ENCODE measurements at places on chromosomes 4 and X.
A peak's percentile ranks its signal among the peaks of the same experiment; 100 is the strongest.

DNA sequence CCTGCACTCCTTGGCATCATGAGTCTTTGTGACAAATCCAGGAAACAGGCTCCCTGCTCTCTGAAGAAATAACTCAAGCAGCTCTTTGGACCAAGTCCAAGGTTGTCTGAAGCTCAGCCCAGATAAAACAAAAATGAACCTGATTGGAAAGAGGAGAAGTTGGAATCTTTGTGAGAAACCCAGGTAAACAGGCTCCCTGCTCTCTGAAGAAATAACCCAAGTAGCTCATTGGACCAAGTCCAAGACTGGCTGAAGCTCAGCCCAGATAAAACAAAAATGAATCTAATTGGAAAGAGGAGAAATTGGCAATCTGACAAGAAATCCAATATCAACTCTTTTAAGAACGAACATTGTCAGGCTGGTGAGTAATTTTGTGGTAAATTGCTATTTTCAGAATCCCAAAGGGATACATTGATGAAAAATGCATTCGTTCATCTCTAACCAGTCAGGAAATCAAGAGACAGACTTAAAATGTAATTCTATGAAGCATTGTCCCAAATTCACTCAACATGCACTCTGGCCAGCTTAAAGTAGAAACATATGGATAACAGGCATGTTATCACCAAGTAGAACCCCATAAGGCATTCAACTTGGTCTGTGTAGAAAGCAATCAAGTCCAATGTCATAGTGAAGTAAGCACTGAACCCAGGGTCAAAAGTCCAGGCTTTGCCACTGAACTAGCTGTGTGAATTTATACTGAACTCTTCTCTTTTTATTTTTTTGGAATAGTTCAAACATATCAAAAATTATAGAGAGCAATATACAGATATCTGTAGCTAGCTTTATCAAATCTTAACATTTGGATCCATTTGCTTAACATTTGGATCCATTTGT is 16.8 kb upstream of the NFXL1 start:
- no peak for DNase-seq

- DNase-seq: no peak
Measured at GRCh38 chrX:115324194-115324593, 34.7 kb downstream of the LUZP4 start.

- DNase-seq: no peak
Measured at GRCh38 chrX:2589186-2590020, 88.6 kb upstream of the DHRSX start.

DNA sequence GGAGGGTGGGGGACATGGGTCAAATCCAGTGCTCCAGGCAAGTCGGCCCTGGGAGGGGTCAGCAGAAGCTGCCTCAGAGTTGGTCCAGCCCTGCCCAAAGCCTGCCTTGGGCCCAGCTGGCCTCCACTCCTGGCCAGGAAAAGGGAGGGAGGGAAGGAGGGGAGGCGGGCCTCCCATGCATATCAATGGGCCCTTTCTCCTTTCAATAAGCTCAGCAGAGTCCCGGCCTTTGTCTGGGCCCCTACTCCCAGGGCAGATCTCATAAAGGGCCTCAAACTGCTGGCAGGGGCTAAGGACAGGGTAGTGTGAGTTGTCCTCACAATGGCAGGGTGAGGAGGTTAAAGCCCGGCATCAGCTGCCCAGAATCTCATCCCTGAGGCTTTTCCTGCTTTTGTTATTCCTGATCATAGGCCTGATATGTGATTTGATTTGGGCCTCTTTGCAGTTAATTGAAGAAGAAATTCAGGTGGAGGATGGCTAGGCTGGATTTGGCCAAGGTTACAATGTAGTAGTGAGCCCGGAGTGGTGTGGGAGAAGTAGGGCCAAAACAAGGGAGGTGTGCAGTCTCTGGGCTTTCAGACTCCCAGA is 121.1 kb upstream of the ATP6AP2 start:
- no peak for DNase-seq

- DNase-seq: no peak
Measured at GRCh38 chr4:40243386-40243948, 46.6 kb downstream of the RHOH start.

- DNase-seq: no peak
Measured at GRCh38 chr4:160184884-160185283, 1082.0 kb downstream of the RAPGEF2 start.

- DNase-seq: no peak
Measured at GRCh38 chrX:13659063-13659462, 6.1 kb downstream of the TCEANC start.

- DNase-seq: no peak
Measured at GRCh38 chr4:125961626-125962025, 646.9 kb downstream of the FAT4 start.

DNA sequence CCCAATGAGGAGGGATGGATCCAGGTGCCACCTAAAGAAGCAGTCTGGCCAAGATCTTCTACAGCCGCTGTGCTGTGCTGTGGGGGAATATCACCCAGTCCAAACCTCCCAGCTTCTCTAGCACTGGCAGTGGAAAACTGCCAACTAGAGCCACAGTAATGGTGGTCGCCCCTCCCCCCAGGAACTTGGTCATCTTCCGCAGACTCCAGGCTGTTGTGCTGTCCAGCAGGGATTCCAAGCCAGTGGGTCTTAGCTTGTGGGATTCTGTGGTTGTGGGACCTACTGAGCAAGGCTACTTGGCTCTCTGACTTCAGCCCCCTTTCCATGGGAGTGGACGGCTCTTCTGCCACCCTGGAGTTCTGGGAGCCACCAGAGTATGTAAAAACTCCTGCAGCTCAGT is 18.2 kb downstream of the GPRASP1 start:
- no peak for DNase-seq

GRCh38 chr4:71426381-71427042 is 87.7 kb downstream of the SLC4A4 start:
- no peak for DNase-seq

- DNase-seq: no peak
Measured at GRCh38 chr4:67103001-67103747, 442.1 kb downstream of the CENPC start.

DNA sequence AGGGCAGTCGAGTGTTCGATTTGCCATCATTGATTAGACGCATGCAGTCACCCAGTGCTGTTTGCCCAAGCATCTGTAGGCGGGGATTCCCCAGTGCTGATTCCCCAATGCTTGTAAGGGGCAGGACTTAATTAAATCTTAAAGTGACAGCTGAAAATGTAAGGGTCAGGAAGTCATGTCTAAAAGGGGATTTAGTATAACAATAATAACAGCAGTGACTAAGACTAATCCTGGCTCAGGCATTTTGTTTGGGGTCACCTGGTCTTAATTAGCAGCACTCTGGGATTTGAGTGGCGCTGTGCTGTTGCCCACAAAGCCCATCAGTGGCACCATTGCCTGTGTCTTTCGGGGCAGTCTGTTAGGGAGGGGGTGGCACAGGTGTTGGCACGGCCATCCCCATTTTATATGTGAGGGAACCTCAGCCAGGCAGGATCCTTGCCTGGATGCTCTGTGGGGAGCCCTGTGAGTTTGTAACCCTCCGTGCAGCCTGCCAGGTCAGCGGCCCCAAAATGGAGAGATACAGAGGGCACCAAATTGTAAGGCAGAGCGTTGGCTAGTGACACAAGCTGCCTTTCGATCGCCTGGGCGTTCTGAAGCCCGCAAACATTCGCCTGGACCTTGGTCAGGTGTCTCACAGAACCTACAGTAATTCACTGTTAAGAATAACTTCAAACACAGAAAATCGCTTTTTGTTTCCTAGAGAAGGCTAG is 146.7 kb downstream of the TBL1X start:
- no peak for DNase-seq

- no peak for DNase-seq
Measured at GRCh38 chr4:101152521-101152920, 194.8 kb downstream of the PPP3CA start.

- no peak for DNase-seq
Measured at GRCh38 chrX:37646254-37646653, 39.3 kb upstream of the XK start.

DNA sequence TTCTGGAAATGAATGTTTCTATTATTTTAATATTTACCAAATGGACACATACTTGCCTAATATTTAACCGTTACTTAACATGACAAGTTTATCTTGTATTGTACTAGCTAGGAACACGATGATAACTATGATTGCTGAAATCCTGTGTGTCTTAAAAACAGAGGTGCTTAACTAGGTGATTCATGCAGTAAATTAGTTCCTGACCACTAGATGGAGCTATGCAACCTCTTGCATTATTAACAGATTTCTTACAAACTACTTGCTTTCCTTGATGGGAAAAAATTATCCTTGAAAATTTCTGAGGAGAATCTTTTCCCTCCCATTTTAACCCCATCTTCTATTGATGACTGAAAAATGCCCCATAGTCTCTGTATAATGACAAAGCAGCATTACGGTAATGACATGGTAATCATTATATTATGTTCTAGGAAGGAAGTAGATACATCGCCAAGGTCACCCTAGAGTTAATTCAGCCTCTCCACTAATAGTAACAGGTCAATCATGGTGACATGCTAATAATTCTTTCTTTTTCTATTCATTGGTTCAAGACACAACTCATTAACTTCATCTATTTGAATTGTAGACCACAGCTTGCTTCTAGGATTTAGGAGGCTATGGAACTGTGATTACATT is 844.2 kb downstream of the RAPGEF2 start:
- peak; percentile 2 for DNase-seq

GRCh38 chr4:145679991-145680455 is at the start of gene C4orf51:
TSS of gene C4orf51 (plus strand) at chr4:145680146. CDS start at chr4:145680204, 58 bp downstream.
- DNase-seq: no peak
